ENCODE measurements at places on chromosomes 12 and 14. TPM values are rescaled to one million over a fixed set of nuclear protein-coding genes. Genes with fewer than 3 reads are reported as not detected.

GRCh38 chr14:104328607-104329006 lies 190.2 kb downstream of the KIF26A start:
- H3K36me3 ChIP-seq: no peaks in the 10 kb centered on the region
- DNase-seq: no peak

GRCh38 chr12:50677858-50678257 lies 86.0 kb upstream of the ATF1 start:
- no peaks in the 10 kb centered on the region for H3K27me3 ChIP-seq
- H3K27ac ChIP-seq: no peak overlapping the region
- H3K4me1 ChIP-seq: no peaks in the 10 kb centered on the region
- peaks cover 32% of the 10 kb centered on the region for H3K36me3 ChIP-seq

DNA sequence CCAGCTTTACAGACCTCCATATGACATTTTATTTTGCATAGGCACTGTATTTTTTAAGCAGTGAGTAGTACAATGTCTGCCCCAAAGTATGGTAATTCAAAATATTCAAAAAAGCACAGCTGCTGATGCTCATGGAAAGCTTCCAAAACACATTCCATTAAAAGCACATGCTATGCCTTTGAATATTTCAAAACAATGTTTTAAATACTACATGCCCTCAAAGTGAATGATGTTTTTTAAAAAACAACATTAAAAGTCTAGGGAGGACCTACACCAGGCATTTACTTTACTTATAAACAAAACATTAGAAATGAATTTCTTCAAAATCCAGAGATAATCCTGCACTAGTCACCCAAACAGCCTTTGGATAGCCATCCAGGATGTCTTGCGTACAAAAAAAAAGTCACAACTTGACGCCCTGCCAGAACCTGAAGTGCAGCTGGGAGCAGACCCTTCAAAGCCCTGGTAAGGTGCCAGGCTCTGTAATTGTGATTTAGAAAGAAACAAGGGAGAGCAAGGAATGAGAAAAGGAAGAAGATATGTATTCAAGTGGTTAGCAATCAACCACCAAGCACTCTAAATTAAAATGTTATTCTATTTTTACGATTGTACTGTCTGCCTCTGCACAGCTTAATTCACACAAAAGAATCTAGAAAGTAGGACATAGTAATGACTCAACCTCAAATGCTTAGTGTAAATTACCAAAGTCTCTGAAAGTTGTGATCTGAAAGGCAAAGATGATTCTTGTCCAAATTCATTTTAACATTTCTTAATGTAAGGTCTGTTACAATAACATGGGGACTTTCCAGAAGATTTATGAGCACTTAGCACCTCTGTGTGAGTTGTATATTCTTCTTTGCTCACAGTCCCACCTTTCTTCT lies 31.9 kb downstream of the CEP83 start:
- H3K4me3 ChIP-seq: no peak overlapping the region
- no peaks in the 10 kb centered on the region for H3K4me1 ChIP-seq
- DNase-seq: no peak
- H3K36me3 ChIP-seq: peaks cover 1% of the 10 kb centered on the region
- no peak overlapping the region for H3K27ac ChIP-seq

GRCh38 chr14:68473794-68474193 lies 319.1 kb downstream of the ZFP36L1 start:
- peaks cover 37% of the 10 kb centered on the region for H3K4me1 ChIP-seq
- no peaks in the 10 kb centered on the region for H3K36me3 ChIP-seq
- no peak for DNase-seq

DNA sequence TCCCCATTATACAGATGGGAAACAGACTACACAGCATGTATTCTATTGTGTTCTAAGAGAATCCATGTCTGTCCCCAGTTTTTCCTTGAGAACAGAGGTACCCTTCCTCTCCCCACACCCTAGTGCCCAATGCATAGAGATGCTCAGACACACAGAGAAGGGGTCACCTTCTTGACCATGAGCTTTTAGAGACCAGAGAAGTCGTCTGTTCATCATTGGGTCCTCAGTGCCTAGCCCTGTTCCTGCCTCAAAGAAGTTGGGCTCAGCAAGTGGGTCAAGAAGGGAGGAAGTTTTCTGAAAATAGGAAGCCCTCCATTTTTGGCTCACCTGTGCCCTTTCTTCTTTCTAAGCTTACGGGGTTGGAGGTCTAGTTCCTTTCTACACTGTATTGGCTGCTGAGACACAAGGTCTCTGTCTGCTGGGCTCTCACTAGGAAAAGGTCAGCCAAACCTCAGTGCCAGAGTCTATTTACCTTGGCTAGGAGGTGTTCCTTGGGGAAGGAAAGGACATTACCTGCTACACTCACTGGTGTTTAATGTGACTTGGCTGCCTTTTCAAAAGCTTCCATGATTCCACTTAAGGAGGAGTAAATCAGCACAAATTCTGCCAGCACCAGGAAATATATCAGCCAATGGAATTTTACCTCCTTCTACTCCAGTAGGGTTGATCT lies 198.5 kb upstream of the PWP1 start:
- no peak overlapping the region for H3K4me3 ChIP-seq
- H3K27ac ChIP-seq: no peak overlapping the region
- no peaks in the 10 kb centered on the region for H3K27me3 ChIP-seq
- DNase-seq: no peak
- H3K36me3 ChIP-seq: no peaks in the 10 kb centered on the region

- no peak overlapping the region for H3K27ac ChIP-seq
- H3K27me3 ChIP-seq: peaks cover 11% of the 10 kb centered on the region
- no peak overlapping the region for H3K4me3 ChIP-seq
- DNase-seq: no peak
- H3K4me1 ChIP-seq: no peaks in the 10 kb centered on the region
These were observed 54.9 kb upstream of the CISTR start for GRCh38 chr12:53806721-53807120.

DNA sequence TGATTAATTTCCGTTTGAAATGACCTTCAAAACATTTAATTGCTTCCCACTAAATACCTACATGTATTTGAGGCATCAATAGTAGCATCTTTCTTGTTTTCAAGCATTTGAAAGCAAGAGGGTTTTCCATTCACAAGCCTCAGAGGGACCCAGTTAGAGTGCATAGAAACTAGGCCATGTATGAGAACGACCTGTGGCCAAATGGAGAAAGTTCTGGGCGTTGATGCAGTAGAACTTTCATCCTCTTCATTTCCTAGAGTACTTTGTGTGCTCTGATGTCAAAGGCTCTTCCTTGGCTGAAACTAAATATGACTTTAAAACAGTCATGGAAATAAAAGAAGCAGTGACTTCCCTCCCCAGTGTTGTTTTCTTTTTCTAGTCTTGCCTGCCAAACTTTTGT lies 944 bp upstream of the DHRS7 start:
- no peaks in the 10 kb centered on the region for H3K36me3 ChIP-seq
- H3K4me1 ChIP-seq: peaks cover 18% of the 10 kb centered on the region
- DNase-seq: no peak
- no peak overlapping the region for H3K27ac ChIP-seq

DNA sequence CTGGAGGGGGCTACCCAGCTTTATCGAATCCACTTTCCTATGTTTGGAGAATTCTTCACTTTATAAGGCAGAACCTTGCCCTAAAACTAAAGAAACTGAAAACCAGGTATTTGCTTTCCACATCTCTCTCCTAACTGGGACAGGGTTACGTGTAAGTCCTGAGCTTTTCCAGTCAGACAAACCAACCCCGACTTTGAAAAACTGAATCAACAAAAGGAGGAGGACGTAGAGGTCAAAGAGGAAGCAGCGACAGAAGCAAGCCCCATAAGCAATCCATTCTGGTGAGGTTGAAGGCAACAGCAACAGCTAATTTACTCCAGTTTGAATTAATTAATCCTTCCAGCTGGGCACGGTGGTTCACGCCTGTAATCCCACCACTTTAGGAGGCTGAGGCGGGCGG lies 47.2 kb downstream of the LRP6 start:
- no peak for DNase-seq
- peaks cover 5% of the 10 kb centered on the region for H3K4me1 ChIP-seq
- H3K27me3 ChIP-seq: no peaks in the 10 kb centered on the region
- no peaks in the 10 kb centered on the region for H3K36me3 ChIP-seq

FAM181A gene
- polyA plus RNA-seq: not detected

REP15 gene
- polyA plus RNA-seq: 0.59 TPM

TAMALIN gene
- polyA plus RNA-seq: 0.56 TPM

CCDC198 gene
- polyA plus RNA-seq: not detected

NR2C1 gene
- polyA plus RNA-seq: 25.5 TPM

NTF3 gene
- not detected for polyA plus RNA-seq

KHNYN gene
- polyA plus RNA-seq: 26.0 TPM

C12orf54 gene
- 3.3 TPM for polyA plus RNA-seq

MSI1 gene
- polyA plus RNA-seq: not detected

CIROP gene
- polyA plus RNA-seq: not detected
